ENCODE measurements at places on chromosomes 5 and 9. TPM values are rescaled to one million over a fixed set of nuclear protein-coding genes. Genes with fewer than 3 reads are reported as not detected.

Gene KIF12
- total RNA-seq: 31.9 TPM

Gene GABRP
- total RNA-seq: 91.4 TPM

DNA sequence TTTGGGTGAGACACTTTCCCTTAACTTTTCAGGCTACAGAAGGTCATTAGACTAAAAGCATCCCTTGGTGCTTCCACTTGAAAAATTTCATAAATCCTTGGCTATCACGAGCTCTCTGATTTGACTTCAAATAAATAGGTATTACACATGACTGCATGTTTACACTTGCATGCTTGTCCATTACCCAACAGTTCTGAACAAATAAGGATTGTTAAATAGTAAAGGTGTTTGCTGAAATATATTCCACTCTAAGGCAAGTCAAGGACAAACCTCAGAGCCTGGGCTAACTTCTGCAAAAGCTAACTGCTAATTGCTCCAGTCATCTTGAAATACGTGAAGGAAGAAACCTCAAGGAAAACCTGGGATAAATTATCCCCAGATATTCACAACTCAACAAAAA, 14.5 kb downstream of the FBXW2 start:
- DNase-seq: no peak

GRCh38 chr5:87411973-87412629, 629 bp downstream of the CCNH start:
- peak; percentile 59 for DNase-seq

- DNase-seq: no peak
Measured at GRCh38 chr9:135148386-135148785, 60.9 kb downstream of the OLFM1 start.

- DNase-seq: no peak
Measured at GRCh38 chr5:27788184-27788583, 749.8 kb upstream of the CDH9 start.

- DNase-seq: peak; percentile 45
Measured at GRCh38 chr9:79166005-79166404, 405.8 kb upstream of the TLE4 start.

GRCh38 chr9:74333384-74334032, 163.6 kb upstream of the RORB start:
- DNase-seq: no peak

DNA sequence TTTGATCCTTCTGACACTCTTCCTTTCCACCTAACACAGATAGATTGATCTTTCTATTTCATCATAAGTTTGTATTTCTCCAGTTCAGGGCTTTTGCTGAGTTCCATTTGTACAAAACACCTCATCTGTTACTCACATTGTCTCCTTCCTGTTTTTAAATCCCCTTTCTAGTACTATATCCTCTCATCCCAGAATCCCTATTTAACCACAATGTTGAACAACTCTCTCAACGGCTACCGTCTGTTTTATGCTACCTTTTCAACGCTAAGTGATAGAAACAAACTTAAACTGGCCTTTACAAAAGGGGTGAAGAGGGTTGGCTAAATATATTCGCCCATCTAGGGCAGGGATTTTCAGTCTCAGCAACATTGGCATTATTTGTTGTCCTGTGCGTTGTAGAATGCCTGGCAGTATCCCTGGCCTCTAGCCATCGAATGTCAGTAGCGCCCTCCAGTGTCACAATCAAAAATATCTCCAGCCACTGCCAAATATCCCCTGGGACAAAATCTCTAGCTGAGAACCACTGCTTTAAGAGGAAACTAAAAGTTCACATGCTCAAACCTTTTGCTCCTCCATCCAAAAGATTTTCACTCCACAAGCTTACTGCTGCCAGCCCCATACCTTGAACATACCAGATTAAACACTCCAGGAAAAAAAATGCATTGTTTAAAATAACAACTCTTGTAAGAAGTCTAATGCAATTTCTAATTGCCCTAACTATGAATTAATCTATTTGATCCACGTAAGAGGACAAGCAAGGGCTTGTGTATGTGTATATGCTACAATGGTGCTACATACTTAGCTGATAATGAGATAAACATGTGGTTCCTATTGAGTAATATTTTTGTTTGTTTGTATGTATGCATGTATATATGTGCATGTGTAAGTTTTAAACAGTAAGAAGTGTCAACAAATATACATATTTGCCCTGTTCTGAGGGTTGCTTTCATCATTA, 344.0 kb downstream of the PTPRD start:
- DNase-seq: peak; percentile 62

GRCh38 chr5:65198456-65199120, 283.1 kb downstream of the ADAMTS6 start:
- no peak for DNase-seq

DNA sequence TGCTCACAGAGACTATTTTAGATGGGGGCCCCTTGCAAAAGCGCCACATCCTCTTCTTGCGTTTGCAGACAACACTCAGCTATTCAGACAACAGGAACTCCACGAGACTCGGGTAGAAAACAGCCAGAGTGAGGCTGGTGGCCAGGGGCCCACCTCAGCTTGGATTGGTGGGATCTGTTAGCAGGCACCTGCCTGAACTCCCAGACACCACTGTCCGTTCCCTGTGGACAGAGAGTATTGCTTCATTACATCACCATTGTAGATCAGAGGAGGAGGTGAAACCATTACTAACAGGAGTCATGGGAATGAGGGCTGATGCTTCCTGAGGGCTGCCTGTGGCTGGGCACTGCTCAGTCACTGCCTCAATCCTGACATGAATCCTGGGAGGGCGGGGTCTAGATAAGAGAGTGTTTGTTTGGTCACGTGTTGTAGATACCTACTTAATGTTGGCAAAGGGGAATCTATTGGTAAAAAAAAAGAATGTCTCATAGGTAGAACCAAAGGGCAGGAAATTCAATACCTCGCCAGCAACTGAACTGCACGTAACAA, 4.4 kb upstream of the RAPGEF1 start:
- DNase-seq: peak; percentile 77

DNA sequence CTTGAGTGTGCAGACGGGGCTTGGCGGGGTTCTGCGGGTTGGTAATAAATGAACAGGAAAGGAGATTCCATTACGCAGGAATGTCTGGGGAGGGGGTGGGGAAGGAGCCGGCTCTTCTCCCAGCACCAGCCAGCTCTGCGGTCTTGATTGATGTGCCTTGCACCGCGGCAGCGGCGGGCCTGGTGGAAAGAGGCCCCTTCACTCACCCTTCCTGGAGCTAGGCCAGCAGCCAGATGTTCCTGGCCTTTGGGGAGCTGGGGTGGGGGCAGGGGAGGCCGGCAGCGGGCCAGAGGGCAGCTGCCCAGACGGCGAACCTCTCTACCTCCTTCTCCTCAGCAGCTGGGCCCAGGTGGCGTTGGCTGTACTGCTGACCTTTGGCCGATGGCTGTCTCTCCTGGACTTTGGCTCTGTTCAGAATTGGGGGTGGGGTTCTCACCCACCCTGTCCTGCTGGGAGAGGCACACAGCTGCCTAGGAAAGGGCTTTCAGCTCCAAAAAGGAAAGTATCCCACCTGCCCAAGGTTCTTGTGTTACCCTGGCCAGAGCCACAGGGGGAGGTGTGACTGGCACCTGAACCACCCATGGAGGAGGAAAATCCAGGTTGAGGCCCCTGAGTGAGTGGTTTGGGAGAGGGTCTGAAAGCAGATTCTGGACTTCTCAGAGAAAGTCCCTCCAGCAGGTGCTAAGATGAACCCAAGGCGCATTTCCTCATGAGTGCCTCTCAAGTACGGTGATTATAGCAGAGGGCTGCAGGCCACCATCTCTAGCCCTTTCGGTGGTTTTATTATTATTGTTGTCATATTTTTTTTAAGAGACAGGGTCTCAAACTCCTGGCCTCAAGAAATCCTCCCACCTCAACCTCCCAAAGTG, 58.0 kb upstream of the SYNPO start:
- peak; percentile 93 for DNase-seq

- DNase-seq: no peak
Measured at GRCh38 chr5:125775896-125776295, 647.3 kb upstream of the GRAMD2B start.

All from hepatocyte (in vitro differentiated cells).